ENCODE measurements at places on chromosomes 3 and 15. TPM values are rescaled to one million over a fixed set of nuclear protein-coding genes. Genes with fewer than 3 reads are reported as not detected.

The RTP1 gene
- total RNA-seq, result not detected

The PLA1A gene
- total RNA-seq, result 0.86 TPM

The CCR3 gene
- not detected for total RNA-seq

DNA sequence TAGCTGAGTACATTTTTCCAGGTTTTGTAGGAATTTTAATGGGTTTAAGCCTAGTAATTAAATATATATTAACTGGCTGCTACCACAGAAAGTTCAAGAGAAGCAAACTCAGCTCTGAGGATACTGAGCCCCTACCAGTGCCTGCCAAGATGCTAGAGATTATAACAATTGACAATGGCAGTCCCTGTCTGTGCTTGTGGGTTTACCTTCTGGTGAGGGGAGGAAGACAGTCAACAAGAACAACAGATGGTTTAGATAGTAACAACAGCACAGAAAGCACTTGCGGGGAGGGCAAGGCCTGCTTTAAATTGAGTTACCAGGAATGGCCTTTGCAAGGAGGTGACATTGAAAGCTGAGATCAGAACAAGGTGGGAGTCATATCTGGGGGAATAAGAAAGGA, 56.6 kb upstream of the ARHGEF3 start:
- no peak for DNase-seq

All from osteocyte (in vitro differentiated cells).